ENCODE measurements at places on chromosomes 4 and X.
A peak's percentile ranks its signal among the peaks of the same experiment; 100 is the strongest.

GRCh38 chr4:173835903-173836302, 305.9 kb upstream of the HAND2 start:
- peak; percentile 54 for DNase-seq

GRCh38 chrX:134444681-134445080, 15.3 kb upstream of the HPRT1 start:
- no peak for DNase-seq

DNA sequence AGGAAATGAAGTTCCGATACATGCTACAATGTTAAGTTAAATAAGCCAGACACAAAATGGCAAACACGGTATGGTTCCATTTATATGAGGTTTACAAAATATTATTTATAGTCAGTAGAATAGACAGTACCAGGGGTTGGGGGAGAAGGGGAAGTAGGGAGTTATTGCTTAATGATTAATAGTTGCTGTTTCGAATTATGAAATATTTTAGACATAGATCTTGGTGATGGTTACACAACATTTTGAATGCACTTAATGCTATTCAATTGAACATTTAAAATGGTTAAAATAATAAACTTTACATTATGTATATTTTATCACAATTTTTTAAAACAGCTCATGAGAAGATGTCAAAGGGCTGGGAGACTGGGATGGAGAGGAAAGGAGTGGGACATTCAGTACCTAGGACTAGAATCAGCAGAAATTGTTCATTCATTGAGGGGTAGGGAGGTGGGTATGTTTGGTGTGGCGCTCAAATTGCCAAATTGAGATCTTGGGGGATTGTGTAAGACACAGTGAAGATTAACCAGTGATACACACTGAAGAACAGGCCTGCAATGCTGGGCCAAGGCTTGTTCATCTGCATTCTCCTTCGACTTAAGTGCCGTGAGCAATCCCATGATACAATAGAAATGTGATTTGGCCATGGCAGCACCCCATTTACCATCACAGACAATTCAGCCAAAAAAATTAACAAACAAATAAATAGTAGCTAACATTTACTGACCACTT, 165.6 kb upstream of the GALNT7 start:
- no peak for DNase-seq

DNA sequence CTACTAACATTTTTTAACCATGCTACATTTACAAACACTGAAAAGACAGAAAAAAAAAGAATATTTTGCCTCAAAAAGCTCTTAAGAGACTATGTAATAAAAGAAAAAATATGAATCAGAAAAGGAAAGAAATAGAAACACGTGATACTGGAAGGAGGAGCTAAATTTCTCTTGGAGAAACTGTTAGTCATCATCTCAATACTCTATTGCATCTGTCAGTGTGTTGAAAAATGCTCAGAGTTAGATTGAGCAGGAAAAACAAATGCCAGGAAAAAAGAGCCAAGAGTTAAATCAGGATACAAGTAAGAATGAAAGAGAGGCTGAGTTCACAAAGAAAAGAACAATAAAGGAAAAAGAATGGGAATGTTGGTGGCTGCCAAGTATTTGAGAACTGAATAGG, 2.6 kb downstream of the RAB28 start:
- peak; percentile 56 for DNase-seq

DNA sequence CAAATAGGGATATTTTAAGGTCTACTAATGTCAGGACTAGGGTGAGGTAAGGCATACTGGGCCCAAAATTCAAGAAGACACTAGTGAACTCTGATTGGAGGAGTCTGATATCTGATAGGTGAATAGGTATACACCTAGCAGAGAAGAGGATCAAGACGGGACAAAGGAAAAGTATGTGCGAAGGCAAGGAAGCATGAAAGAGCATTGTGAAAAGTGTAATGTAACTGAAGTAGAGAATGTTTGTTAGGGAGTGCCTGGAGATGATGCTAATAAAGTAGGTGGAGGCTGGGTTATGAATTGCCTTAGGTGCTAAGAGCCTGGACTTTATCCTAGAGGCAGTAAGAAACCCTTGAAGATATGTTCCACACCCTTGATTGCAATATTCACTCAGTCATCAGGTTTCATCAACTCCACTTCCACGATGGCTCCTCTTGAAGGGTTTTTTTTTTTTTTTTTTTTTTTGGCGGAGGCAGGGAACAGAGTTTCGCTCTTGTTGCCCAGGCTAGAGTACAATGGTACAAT, 49.9 kb upstream of the XIAP start:
- no peak for DNase-seq

- peak; percentile 4 for DNase-seq
Measured at GRCh38 chr4:184310881-184311709, 93.4 kb upstream of the ENPP6 start.

DNA sequence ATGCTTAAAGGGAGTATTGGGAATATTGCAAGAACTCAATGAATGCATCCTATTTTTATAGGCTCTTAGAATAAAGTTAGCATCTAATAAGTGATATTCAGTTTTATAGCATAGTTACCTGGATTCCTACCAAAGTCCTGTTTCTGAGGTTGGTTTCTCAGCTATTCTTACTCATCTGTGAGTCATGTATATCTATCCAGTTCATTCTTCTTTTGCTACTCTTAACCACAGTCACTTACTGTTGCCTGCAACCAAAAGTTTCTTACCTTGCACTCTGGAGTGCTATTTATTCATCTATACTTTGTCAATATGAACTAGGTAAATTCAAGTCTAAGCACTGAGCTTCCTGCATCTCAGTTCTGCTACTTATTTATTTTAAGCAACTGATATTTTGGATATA, 322.5 kb downstream of the HS3ST1 start:
- peak; percentile 45 for DNase-seq

DNA sequence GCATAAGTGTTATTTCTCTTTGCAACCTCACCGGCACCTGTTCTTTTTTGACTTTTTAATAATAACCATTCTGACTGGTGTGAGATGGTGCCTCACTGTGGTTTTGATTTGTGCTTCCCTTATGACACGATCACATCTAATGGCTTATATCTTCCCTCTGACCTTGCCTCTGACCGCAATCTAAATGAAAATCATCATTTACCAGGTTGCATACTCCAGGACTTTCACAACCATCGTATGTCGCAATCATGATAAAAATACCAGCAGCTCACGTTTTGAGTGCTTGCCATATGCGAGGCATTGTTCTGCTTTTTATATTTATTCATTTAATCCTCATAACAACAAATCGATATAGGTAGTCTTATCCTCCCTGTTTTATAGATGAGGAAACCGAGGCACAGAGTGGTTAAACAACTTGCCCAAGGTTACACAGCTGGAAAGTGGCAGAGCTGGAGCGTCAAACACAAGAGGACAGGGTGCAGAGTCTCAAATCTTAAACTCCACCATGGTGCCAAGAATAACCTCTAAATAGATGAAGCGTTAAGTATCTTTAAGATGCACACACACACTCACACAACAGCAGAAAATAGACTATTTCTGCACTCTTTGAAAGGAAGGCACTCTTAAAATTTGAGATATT, 102.2 kb downstream of the SEL1L3 start:
- peak; percentile 14 for DNase-seq

- DNase-seq, result no peak
Measured at GRCh38 chrX:97564496-97564895, 680.8 kb downstream of the RPA4 start.

- DNase-seq, result peak; percentile 76
Measured at GRCh38 chrX:68498508-68499379, at the start of gene YIPF6. Gene YIPF6 (plus strand): TSS chrX:68499051. CDS start chrX:68499067, 16 bp downstream.

GRCh38 chrX:129818123-129818522, 25.6 kb downstream of the ZDHHC9 start:
- no peak for DNase-seq

GRCh38 chr4:2416564-2417225, 1.8 kb downstream of the ZFYVE28 start:
- no peak for DNase-seq

GRCh38 chr4:65738134-65738533, 67.8 kb upstream of the EPHA5 start:
- no peak for DNase-seq

GRCh38 chr4:151717909-151718628, 42.7 kb downstream of the GATB start:
- no peak for DNase-seq

DNA sequence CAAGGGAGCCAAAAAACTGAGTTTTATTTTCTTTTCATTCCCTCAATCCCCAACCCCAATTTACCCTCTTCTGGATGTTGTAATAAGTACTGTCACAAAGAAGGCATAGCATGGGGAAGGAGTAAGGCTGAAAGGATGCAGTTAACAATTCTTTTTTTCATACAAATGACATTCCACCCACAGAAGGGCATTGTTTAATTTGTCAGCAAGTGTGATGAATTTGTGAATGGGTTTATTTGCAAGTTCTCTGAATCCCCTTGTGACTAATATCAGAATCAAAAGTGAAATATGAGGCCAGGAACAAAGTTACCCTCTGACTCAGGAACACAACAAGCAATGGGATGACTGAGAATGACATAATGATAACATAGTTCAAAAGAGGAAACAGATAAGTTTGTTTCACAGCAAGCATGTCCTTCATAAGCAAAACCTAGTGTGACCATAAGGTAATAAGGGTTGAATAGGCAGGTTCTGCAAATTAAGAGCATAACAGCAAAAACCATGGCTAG, 2.1 kb downstream of the GEMIN8 start:
- peak; percentile 78 for DNase-seq

- DNase-seq, result no peak
Measured at GRCh38 chr4:133150486-133151340, 1.6 kb downstream of the PCDH10 start.

DNA sequence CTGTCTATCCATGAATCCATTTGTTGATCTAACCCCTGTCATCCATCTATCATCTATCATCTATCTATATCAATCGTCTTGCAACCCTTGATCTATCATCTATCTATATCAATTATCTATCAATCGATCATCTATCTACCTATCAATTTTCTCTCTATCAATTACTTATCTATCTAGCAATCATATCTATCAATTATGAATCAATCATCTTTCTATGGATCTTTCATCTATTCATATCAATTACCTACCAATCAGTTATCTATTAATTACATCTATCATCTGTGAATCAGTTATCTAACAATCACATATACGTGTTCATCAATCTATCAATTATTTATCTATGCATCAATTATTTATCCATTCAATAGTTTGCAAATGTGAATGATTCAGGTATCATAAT, 24.5 kb upstream of the ASMTL start:
- no peak for DNase-seq

DNA sequence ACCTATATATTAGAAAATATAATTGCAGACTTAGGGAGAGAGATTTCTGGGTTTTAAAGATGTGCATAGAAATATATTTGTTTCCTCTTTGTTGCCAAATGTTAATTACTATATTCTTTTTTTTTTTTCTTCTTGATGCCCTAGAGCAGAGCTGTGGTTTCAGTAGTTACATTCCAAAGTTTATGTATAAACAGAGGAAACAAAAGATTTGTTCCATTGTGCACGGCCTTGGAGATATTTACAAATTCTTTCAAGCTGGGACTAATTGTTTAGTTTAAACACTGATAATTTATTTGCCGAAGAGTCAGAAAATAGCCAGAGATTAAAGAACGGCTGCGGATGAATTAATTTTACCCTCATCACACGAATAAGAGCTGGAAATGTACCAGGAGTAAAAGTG, 85.1 kb downstream of the USP46 start:
- DNase-seq, result no peak

DNA sequence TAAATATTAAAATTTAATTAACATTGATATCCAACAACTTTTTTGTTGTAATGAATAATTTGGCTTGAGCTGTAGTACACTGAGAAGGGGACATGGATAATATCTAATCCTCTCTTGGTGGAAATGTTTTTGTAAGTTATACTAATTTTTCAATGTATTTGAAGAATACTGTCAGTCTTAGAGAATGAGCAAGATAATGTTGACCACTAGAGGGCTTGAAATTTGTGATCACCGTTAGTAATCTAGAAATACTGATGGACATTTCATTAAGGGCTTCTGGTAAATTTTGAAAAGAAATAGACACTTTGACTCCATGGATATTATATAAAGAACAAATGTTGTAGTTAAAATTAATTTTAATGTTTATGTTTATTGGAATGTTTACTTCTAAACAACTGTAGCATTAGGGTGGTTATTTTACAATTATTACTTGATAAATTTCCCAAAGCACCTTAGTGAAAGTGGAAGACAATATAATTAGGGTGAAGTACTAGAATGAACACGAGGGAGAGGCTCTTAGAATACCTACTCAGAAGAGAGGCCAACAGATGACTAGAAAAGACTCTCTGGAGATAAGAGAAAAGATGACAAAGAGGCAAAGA, 20.0 kb upstream of the CAMK2D start:
- peak; percentile 44 for DNase-seq

GRCh38 chr4:95466791-95467190, 82.0 kb downstream of the UNC5C start:
- DNase-seq, result no peak

GRCh38 chrX:97551821-97552220, 668.1 kb downstream of the RPA4 start:
- no peak for DNase-seq

DNA sequence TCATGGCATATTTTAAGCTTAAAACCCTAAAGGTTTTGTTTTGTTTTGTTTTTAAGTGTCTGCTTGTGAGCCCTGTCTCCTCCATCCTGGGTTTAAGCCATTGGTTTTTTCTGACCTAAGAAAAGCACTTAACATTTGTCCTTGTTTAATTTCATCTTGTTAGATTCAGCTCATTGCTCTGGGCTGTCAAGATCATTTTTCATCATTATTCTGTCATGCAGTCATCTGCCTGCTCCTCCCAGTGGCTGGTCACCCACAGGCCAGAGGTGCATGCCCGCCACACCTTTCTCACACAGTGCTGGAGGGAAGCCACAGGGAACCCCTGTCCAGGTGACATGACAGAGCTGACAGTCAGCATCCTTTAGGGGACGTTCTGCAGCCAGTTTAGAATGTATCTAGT, 11.7 kb upstream of the REELD1 start:
- no peak for DNase-seq

GRCh38 chrX:133985164-133985966, at the start of gene GPC3:
Gene GPC3 (minus strand): TSS chrX:133985594.
- peak; percentile 59 for DNase-seq

GRCh38 chr4:74108457-74109115, 9.6 kb upstream of the CXCL2 start:
- no peak for DNase-seq

GRCh38 chr4:53355930-53356521, 9.8 kb downstream of the SCFD2 start:
- DNase-seq, result no peak

DNA sequence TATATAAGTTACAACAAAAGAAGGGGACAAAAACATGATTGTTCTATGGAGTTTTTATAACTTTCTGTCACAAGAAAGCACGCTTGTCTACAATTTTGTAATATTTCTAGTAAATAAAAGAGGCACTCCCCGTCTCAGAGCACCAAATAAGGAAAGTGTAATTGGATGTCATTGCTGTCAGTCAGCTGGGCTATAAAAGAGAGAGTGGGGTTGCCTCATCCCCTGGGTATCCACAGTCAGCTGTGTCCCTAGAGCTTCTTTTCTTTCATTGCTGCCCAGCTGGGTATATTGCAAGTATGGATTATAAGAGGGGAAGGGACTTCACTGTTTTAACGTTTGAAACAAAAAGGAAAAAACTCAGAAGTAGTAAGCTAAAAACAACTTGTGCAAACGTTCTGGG, 61.3 kb downstream of the NPNT start:
- DNase-seq, result no peak
